Left renal cortex interstitium (tissue), 4 donors: ENCODE measurements at places on chromosomes 1 and 21.

GRCh38 chr1:98044071-98044697 is 123.3 kb upstream of the DPYD start:
- DNase-seq: no peak

DNA sequence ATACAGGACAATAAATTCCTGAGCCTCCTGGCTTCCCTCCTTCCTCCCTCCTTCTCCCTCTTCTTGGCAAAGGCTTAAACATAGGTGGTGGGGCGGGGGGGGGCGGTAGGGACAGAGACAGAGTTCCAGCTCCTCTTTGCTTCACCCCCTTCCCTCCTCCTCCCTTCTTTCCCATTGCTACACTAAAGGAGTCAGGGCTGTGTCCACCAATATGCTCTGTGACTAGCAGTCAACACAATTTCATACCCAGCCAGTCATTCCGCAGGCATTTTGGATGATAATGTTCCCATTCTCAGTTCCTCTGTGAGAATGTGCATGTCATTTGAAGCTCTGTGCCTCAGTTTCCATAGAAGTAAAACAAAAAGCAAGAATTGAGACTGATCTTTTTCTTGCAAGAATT is 1.7 kb downstream of the LMOD1 start:
- DNase-seq: no peak

- no peak for DNase-seq
These were observed 116.5 kb upstream of the SLC45A1 start for GRCh38 chr1:8201331-8201861.

DNA sequence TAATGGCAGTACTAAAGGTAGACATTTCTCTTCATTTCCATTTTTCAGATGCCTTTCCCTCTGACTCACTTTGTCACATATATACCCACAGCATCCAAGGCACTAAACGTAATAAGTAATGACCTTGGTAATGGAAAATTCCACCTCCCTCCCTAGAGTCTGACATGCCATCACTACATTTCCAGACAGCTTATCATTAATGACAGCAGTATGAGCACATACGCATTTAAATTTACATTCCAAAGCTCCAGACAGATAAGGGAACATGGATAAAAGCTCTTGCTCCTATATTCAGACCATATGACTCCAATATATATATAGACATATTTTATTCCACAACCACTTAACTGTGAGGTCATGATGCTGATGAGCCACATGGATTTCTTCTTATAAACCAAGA is 191.7 kb upstream of the GORAB start:
- no peak for DNase-seq

DNA sequence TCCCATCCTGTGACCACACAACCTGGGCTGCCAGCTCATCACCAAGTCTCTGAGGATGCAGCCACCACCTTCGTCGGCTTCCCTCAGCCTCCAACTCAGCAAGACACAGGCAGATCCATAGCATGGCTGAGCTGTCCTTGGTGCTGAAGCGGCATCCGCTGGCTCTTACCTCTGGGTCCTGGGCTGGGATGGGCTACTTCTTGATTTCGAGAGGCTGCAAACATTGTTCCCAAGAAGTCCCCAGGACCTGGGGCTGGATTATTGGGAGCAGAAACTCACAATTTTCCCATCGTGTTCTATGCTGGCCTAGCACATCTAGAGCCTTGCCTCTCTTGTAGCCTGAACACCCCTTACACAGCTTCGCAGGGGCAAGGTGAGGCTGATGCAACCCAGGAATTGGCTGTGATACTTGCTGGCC is 24.9 kb upstream of the C1QA start:
- DNase-seq: peak; percentile 69

- no peak for DNase-seq
These were observed 136.4 kb upstream of the COL6A1 start for GRCh38 chr21:45845063-45845769.

DNA sequence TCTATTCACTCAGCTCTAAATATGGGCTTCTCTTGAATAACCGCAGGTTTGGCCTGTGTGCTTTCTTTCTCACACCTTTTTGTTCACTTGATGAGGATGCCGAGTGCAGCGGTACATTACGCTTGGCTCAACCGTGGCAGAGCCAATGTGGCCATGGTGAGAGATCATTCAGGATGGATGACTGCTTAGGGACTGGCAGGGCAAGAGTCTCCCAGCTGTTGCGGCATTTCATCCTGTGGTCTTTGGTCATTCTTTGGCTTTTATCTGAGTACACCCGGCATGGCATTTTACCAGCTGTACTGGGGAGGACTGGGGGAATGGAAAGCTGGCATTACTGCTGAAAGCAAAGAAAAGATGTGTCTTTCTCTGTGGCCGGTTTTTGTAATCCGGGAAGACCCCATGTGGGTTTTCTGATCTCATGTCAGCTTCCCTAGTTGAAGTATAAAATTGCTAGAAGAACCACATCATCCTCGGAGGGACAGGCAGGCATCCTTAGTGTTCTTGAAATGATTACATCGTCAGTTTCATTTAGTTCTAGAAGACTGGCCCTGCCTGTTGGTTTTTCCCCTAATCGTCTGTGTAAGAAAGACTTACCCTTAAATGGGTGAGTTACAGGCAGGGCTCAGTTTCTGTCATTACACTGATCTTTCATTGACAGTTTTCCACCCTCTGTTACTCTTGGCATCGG is 15.1 kb downstream of the PCP4 start:
- DNase-seq: no peak

GRCh38 chr1:212127221-212127620 is 91.7 kb downstream of the DTL start:
- DNase-seq: no peak

GRCh38 chr1:43849670-43850069 is 83.9 kb upstream of the ARTN start:
- DNase-seq: no peak

DNA sequence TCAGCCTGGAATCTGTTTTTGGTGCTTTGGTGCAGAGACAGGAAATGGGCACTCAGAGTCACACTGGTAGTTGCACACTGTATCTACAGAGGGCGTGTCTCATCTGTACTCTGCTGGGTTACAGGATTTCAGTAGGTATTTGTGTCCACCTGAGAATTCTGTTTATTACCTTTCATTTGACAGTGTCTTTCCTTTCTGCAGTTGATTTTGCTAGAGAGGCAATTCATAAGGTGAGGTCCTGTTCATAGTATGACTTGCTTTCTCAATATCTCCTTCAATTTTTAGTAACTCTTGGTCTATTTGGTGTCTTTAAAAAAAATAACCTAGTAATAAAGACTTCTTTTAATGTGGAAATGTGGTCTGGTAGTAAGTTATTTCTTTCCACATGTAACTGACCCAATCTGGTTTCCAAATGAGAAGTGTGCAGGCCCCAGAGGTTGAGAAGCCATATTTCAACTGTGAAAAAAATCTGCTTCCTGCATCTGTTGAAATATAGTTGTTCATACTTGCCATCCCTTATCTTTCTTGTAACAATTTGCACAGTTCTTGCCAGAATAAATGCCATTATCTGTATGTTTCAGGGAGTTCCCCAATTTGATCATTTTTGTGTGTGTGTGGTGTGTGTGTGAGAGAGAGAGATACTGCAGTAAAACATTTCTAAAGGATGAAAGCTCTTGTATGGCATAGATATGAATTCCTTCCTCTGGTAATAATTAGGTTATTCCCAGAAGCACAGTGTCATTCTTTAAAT is 78.4 kb upstream of the DNAJC6 start:
- no peak for DNase-seq

DNA sequence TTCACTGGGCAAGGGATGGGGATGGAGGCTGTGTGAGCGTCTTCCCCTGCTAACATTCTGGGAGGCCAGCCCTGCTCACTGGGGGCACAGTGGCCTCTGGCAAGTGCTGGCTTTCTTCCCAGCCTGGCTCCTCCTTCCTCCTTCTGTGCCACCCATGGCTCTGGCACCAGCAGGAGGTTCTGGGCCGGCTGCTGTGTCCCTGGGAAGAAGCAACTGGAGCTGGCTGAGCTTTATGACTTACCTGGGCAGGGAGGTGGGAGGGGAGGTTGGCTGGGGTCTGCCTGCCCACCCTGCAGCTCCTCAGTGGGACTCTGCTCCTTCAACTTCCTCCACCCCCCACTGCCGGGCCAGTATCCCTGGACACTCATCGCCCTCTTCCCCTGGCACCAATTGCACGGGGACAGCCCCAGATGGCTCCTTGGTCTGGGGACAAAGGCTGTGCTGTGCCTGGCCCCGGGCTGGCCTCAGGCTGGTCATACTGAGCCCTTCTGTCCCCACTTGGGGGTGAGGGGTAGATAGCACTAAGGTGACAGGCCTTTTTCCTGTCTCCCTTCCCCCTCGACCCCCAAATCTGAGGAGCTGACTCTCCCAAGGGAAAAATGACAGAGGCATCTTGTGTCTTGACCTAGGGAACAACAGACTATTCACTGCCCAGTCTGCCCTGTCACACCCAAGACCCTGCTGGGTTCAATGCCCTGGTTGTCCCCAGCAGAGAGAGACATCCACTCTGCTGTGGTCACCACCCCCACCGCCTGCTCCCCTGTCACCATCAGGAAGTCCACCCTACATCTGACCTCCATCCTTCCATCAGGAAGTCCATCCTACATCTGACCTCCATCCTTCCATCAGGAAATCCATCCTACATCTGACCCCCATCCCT is 14.4 kb downstream of the CDK18 start:
- DNase-seq: no peak

- no peak for DNase-seq
These were observed 732.6 kb upstream of the CHRM3 start for GRCh38 chr1:238653693-238654321.

GRCh38 chr21:19608101-19608621 is 1204.6 kb upstream of the TMPRSS15 start:
- no peak for DNase-seq

GRCh38 chr1:157437296-157437695 is 115.0 kb downstream of the FCRL5 start:
- no peak for DNase-seq

DNA sequence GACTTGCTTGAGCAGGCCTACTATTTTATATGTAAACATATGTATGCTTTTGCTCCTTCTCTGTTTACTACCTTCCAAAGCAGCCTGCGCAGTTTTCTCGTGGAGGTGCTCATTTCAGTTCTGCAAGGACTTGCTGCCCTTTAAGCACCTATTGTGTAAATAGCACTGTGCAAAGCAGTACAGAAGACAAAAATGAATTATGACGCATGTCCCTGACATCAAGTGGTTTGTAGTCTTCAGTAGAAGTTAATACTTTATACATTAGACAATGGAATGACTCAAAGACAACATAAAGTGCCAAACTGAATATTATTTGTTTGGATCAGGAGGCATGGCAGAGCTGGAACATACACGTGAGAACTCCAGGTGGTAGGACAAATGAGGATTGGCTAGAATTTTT is 611.7 kb downstream of the LMO4 start:
- no peak for DNase-seq

GRCh38 chr1:45116340-45116739 is 90.1 kb downstream of the ZSWIM5 start:
- DNase-seq: no peak

DNA sequence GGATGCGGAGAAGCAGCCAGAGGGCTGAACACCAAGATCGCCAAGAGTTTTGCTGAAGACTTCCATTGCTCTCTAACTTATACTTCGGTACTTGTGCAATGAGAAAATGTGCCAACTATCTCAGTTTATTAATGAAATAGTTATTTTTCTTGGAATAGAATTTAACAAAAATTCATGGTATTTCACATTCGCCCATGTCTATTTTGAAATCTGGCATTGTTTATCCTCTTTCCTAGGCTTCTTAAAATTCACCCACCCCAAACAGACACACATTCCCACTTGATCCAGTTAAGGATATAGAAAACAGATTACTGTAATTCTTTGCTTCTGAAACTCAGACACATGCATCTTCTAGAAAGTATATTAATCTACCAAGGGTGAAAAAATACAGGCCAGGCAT is 56.3 kb upstream of the ADAMTS5 start:
- no peak for DNase-seq

- no peak for DNase-seq
These were observed 174.6 kb downstream of the TRIM33 start for GRCh38 chr1:114336360-114336759.
